ENCODE measurements at places on chromosomes 16 and 17.

GRCh38 chr17:50944054-50944901 is 78.1 kb upstream of the TOB1 start:
- peak; percentile 70 for DNase-seq

GRCh38 chr16:85203462-85203813 is 91.2 kb upstream of the CIBAR2 start:
- no peak for DNase-seq

- DNase-seq = no peak
Observed at GRCh38 chr16:6125483-6126259, 1028.1 kb upstream of the EEF2KMT start.

DNA sequence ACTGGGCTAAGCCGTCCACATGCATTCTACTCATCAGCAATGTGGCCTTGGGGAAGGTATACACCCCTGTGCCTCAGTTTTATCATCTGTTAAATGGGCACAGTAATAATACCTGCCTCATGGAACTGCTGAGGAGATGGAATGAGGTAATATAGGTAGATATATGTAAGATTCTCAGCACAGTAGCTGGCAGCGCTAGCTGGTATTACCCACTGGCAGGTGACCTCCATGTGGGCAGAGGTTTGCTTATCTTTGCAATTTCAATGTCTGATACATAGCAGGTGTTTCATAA is 1.2 kb upstream of the SGCA start:
- no peak for DNase-seq

DNA sequence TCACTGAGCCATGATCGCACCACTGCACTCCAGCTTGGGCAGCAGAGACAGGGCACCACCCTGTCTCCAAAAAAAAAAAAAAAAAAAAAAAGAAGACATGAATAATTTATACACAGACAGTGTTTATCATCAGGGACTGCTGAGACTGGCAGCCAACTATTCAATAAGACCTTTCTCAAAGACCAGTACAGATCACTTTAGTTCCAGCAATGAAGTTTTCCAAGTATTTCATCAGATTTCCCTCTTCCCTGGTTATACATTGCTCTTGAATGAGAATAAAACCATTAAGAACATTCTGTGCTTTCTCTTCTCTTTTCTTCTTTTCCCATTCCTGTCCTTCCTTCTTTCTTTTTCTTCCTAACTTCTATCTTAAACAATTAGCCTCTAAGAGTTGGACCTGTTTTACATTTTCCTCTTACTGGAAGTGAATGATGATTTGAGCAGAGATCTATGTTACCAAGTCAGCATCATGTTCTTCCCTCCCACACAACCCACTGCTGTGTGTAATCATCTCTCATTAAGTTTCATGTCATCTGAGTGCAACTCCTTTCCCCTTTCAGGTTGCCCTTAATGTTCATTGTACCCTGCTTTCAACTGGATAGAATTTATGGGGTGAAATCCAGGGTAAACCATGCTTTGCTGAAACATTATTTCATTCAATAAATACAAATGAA is 35.9 kb upstream of the SMIM36 start:
- DNase-seq = no peak

GRCh38 chr16:15949210-15950160 is at the start of gene ABCC1:
Gene ABCC1, plus strand, starts transcription at chr16:15949616. Its CDS starts 136 bp downstream, at chr16:15949752.
- DNase-seq = peak; percentile 30

- DNase-seq = no peak
Observed at GRCh38 chr17:68600067-68600930, 868 bp downstream of the FAM20A start.

- DNase-seq = no peak
Observed at GRCh38 chr16:46618516-46618915, 2.7 kb downstream of the SHCBP1 start.

DNA sequence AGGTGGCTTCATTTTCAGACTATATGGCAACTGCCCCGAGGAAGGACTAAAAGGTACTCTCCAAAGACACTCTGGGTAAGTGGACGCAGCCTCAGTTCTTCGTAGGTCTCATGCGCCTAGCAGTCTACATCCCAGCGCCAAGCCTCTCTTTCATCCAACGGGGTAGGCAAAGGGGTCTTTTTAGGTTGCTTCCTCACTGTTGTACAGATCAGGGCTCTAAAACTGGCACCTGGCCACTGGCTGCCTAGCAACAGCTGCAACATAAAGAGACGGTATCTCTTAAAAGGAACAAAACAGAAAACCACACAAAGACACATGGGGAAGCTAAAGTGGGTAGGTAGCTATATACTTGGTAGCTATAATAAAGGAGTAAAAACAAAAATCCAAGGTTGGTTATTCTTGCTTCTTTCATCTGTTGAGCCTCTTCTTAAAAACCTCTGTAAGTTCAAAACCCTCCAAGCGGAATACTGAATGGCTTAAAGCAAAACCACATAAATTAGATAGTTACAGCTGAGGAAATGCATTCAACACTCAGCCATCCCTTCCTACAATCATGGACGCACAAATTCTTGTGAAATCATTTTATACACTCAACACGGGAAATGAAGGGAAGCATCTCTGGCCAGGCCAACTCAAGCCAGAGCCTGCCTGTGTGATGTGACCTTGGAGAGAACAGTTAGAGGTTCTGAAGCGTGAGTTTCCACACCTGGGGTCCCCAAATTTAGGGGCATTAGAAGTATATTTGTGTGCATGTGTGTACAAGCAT is 22.7 kb downstream of the CYTH1 start:
- DNase-seq = peak; percentile 64

DNA sequence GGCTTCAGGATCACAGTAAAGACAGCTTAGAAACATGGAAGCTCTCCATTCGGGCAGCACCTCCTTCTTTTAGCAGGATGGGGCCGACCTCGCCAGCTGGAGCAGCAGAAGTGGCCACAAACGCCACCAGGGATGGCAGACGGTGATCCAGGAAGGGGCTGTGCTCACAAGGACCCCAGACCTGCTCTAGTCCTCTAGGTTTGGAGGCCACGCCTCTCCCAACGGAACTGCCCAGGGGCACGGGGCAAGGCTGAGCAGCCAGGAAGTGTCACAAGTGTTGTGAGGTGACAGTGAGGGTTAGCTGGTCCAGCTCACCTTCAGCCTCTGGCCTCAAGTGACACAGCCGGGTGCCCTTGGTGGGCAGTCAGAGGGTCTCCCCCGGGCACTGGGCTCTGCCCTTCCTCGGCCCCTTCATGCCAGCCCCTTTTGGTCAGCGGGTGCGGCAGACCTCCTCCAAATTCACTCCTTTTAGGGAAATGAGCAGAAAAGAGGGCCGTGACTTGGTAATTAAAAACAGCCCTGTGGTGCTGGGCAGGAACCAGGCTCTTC is 20.4 kb downstream of the CEP295NL start:
- no peak for DNase-seq

DNA sequence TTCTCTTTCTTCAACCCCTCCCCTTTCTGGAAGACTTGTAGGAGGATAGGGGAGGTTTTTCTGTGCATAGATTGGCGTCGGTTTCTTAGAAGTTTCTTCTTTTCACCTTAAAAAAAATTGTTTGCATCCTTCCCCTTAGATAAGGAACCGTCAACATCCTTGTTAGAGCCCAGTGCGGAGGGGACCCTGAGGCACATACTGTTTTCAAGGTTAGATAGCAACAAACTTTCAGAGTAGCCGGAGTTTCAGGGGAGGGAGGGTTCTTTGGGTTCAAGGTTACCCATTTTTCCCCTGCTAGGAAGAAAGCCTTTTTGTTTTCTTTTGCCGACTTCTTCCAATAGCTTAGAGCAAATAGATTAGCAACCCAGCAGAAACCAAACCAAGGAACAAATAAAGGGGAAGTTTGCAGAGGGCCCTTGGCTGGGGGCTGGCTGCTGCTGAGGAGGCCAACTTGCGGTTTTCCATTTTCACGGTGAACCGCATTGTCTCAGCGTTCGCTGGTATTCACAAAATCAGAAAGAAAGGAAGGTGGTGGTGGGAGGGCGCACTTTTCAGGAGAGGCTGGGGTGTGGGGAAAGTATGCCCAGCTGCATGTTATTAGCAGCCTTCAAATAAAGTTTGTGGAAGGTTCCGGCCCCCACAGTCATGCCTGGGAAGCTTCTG is 28.8 kb downstream of the MSI2 start:
- no peak for DNase-seq

- DNase-seq = no peak
Observed at GRCh38 chr17:41772218-41772585, 14.3 kb downstream of the JUP start.

DNA sequence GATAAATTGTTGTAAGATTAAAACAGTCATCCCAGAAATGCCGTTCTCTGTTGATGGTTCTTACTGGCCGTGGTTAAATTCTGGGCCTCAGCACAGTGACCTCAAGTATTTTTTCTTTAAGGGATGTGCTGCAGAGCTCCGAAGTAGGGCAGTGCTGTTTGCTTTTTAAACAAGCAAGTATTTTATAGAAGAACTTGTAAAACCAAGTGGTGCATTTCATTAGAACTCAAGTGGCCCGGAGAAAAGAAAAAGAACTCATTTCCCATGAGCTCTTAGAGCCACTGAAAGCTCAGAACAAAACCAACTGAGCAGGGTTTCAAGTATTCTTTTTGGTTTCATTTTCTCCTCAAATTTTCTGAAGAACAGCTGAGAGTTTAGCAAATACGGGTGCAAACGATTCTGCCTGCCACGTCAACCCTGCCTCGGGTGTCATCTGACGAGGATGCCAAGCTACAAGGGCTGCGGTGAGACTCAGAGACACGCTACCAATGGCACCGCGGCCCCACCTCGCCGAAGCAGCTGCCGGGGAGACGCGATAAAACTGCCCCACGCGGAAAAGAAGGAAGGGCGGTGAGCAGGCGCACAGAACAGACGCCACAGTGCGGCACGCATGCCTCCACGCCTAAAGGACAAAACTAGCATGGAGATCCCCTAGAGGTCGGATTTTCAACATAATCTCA is 6.3 kb downstream of the LMF1 start:
- DNase-seq = peak; percentile 30

DNA sequence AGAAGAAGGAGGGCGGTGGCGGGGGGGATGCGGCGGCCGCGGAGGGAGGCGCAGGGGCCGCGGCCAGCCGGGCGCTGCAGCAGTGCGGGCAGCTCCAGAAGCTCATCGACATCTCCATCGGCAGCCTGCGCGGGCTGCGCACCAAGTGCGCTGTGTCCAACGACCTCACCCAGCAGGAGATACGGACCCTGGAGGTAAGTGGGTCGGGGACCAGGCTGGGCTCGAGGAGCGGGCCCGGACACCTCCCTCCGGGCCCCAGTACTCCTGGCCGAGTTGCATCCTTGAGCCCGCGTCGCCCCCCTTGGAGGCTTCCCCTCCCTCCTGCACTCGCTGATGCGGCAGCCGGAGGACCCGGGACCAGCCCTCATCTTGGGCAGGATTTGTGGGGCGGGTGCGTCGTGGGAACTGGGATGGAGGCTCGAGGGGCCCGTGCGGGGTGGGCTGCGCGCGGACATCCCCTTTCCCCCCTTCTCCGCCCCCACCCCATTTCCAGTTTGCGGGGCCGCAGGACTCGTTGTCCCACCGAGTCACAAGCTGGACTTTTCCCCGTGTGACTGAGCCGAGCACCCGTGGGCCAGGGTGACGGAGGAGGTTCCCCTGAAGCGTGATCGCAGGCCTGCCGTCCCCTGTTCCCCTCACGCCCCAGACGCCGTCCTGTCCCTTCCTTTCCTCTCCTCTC is 572 bp downstream of the KSR1 start:
- DNase-seq = no peak

DNA sequence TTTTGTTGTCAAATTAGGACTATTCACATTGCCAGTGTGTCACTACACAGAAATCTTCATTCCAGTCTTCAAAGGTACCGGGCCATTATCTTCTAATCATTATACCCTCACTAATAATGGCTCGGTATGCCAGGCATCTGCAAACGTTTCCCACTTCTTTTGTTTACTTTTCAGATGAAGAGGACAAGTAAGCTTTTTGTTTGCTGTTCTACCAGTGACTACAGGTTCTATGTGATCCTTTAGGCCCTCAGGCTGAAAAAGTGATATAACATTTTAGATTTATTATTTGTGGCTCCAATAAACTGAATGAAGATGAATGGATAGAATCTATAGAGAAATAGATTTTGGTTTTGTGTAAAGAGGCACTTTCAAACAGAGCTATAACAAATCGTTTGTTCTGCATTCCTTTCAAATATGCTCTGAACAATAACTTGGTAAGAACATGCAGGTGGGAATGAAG is 403 bp upstream of the KRTAP3-1 start:
- DNase-seq = no peak

GRCh38 chr17:5758651-5759050 is 174.3 kb upstream of the NLRP1 start:
- DNase-seq = no peak

DNA sequence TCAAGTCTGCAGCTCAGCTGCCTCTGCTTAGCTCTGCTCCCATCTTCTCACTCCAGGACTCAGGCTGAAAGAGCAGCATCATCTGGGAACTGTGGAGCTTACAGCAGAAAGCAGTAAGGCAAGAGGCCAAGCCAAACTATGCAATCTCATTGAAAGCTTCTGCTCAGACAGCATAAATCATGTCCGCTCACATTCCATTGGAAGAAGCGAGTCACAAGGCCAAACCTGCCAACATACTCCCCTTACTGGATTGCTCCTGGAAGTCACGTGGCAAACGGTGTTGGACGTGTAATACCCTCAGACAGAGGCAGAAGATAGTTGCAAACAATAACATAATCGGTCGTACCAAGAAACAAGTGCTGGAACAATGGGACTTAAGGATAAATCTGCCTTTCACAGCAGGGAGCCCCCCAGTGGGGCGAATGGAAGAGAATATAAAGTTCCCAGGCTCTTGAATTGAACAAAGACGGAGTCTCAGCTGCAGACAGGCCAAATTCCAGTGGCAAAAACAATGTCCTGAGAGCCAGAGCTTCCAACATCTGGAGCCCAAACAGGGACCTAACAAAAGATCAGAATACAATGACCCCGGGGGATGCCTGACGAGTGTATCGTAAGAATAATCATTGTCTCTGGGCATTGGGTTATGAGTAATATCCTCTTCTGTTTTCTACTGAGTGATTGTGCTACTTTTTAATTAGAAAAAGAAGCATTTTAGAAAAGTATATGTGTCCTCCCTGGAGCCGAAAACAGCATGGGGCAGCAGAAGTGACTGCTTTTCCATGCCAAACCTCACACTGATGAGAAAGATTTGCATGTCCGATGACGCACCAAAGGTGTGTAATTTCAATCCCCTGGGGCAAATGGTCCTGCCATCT is 68.4 kb downstream of the CMC2 start:
- no peak for DNase-seq

- DNase-seq = no peak
Observed at GRCh38 chr17:1323336-1323735, 43.9 kb downstream of the TRARG1 start.

DNA sequence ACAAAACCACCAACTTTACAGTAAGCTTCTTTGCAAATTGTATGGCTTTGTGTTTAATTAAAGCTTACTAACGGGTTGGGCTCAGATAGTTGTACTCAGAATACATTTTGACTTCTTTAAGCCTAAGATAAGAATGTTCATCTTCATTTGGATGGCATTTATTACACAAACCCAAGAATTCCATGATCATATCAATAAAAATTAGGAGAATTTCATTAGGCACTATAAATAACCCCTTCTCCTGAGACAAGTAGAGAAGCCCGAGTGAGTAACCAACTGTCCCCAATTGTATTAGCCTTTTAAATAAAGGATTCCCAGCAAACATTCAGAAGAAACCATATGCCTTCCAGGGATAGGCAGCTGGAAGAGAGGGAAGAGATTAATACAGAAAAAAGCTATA is 504.7 kb downstream of the KCNJ2 start:
- DNase-seq = no peak

Data from NCI-H2107 (cell line).